ENCODE measurements at places on chromosomes 4 and X.

GRCh38 chr4:8316911-8317351 lies 47.4 kb downstream of the HTRA3 start:
- no peak for DNase-seq

DNA sequence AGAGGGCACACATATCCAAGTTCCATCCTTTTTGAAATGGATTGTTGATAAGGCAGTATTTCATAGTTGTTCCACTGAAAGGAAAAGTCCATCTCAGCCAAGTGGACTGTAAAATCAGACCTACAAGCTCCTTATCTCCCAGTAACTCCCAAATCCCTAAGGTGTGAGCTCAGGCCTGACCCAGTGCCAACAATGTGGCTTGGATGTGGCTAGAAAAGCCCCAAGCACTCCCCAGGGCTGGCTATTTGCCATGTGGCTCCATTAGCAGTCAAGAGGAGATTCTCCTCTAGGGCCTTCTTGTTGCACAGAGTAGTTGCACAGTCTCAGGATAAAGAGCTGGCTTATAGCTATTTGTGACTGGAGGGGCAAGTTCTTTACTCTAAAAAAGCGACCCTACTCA lies 25.0 kb upstream of the DGKK start:
- no peak for DNase-seq

DNA sequence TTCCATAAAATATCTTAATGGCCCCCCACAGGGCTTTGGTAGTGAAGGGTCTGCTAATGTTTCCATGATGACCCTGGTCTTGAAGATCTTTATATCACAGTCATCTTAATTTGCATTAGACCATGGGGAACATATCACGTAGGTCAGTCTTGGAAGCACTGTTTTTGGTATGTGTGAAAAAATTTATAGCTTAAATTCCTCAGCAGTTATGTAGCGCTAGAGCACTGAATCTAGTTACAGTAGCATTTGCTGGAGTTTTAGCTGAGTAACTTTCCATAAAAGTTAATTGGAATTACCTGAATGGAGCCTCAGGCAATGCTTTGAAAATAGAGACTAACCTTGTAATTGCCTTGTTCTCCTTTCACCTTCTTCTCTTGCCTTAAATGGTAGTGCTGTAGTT lies 648.8 kb downstream of the IQCM start:
- DNase-seq = no peak

DNA sequence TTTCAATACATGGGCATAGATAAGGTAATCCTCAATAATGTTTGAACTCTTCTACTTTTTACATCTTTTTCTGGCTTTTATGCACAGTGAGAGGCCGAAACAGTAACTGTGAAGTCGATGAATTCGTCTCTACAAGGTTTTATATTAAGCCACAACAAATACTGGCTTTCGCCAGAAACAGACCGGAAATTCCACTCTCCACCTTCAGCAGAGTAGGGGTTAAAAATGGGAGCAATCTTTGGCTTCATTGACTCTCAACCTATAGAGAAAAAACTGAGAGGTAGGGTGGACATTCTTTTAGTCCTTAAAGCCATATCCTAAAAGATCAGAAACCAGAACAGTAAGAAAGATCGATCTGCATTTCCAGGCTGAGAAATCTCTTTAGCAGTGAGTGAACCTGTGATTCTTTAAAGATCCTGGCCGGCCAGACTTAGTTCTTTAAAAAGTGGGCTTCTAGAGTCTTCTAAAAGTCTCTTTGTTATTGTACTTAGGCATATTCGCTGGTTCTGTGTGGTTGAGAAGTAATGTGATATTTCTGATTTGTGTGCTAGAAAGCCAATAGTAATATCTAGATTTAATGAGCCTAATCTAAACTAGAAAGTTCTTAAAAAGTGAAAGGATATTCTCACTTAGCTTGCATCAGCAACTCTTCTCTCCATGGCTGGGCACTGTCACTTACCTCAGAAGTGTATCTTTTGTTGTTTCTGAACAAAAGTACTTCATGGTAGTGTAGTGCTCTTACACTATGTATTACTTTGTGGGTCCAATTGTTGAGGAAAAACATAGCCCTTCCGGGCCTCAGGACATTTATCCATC lies 2.0 kb downstream of the HSPA4L start:
- DNase-seq = no peak

DNA sequence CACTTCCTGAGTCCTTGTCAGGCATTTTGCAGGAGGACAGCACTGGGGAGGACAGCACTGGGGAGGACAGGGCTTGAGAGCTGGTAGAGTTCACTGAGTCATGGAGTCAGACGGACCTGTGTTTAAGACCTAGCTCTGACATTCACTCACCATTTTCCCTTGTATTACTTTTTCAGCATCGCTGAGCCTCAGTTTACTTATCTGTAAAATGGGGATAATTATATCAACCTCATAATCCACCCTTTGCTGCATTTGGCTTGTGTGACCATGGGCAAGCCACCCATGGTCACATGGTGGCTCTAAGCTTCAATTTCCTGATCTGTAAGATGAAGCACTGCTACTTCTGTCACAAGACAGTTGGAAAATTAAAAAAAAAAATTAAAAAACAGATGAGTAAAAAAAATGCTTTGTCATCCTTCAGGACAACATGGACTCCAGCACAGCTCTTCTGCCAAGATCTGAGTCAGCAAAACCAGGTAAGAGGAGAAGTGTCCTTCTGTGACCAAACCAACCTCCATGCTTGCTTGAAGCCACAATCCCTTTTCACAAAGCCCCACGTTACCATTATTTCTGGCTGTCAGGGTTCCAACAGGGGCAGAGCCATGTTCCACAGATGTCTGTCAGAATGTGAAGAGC lies 275.5 kb downstream of the RAB28 start:
- no peak for DNase-seq

- no peak for DNase-seq
Observed at GRCh38 chr4:13635286-13635799, 7.8 kb upstream of the BOD1L1 start.

DNA sequence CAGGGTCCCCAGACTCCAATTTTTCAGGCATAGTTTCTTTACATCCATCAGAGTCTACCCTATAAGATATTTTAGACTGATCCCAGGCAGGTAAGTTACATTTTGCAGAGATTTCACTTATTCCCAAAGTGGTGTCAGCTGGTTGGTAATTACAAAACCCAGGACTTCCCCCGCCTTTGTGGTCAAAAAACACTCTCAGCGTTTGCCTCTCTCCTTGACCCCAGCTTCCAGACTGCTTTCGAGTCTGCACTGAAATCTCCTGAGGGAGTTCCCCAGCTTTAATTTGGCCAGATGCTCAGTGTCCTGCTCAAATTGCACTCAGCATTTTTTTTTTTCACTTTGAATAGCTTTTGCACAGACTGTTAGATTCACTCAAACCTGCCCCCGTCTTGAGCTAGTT lies 11.2 kb upstream of the AMOT start:
- no peak for DNase-seq

DNA sequence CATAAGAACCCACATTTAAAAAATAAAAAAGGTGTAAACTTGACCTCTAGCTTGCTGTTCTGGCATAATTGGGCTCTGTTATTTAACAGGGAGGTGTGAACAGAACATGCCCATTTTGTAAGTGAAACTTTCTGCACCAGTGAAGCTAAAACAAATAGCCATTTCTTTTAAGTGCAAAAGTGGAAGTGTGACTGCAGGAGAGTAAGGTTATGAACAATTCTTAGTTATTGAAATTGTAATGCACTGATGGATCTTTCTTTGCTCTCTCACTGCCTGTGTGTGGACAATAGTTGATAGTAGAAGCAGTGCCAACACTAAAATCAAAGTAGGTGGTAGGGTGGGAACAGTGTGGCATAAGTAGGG lies 12.6 kb downstream of the P2RY10 start:
- DNase-seq = no peak

GRCh38 chr4:1253831-1254230 lies 4.9 kb upstream of the CTBP1 start:
- DNase-seq = no peak

DNA sequence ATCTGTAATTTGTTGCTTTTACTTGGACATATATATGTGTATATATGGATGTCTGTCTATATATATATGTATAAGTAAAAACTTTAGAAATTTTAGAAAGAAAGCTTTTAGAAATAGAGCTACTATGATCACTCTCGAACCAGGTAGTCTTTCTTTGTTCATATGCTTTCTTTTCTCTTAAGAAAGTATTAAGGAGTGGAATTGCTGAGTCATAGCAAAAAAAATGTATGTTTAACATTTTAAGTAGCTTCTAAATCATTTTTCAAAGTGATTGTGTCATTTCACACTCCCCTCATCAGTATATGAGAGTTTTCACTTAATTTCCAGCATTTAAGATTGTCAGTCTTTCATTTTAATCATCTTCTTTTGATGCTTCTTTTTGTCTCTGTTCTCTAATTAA lies 447.9 kb upstream of the TECRL start:
- DNase-seq = no peak

GRCh38 chrX:120457766-120458180 lies 11.3 kb downstream of the LAMP2 start:
- DNase-seq = no peak

- no peak for DNase-seq
Observed at GRCh38 chrX:9558615-9559014, 93.8 kb downstream of the TBL1X start.

DNA sequence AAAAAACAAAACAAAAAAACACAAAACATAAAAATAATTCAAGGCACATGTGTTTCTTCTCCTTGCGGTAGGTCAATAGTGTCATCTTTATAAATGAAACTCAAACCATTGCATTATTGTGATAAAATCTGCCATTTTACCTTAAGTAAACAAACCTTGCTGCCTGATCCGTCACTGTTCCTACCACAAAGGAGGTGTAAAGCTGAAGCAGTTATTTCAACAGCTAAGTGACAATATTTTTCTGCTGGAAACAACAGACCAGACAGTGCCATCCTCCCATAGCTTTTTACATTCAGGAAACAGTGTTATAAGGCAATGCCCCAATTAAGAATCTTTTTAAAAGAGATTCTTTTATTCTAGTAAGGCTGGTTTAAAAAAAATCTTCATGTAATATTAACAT lies 242.7 kb downstream of the PPP1R2C start:
- no peak for DNase-seq

GRCh38 chrX:39629001-39629400 lies 468.8 kb downstream of the BCOR start:
- no peak for DNase-seq

- no peak for DNase-seq
Observed at GRCh38 chrX:7088968-7089615, 58.4 kb upstream of the STS start.

DNA sequence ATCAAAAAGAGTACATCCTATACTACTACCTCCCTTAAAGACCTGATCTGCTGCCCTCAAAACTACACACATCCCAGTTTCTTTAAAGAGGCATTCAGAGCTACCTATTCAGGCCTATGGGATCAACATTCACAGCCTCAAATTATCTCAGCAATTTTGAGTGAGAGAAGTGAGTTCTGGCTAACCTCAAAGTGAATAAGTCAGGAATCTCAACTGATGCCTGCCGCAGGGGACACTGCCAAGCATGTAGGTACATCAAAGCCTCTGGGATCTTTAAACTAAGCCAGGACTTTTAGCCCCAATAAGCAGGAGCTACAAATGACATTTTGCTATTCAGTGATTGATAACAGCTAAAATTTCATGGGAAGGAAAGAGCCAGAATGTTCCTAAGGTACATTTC lies 11.6 kb downstream of the GRPR start:
- no peak for DNase-seq

- no peak for DNase-seq
Observed at GRCh38 chr4:181213551-181213950, 1029.7 kb upstream of the TENM3 start.

- no peak for DNase-seq
Observed at GRCh38 chr4:181121733-181122132, 1121.5 kb upstream of the TENM3 start.

- no peak for DNase-seq
Observed at GRCh38 chr4:124501576-124501975, 211.0 kb downstream of the ANKRD50 start.

DNA sequence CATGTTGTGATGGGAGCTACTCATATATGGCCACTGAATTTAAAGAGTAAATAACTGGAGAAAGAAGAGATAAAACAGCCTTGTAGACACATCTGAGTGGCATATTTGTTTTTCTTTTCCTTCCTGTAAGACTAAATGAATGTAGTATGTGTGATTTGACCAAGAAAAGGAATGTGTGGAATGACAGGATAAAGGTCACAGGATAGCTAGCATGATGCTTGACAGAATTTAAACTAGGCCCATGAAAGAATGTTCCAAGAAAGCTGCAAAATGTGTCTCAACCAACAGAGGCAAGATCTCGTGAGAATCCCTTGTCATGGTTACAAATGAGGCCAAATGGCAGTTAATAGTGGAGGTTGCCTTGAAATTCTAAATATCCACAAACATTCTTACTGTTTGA lies 137.0 kb downstream of the KCNIP4 start:
- no peak for DNase-seq

- no peak for DNase-seq
Observed at GRCh38 chrX:153647461-153648357, 706 bp downstream of the DUSP9 start.

GRCh38 chr4:47788126-47788525 lies 49.7 kb downstream of the CORIN start:
- no peak for DNase-seq

- peak; percentile 39 for DNase-seq
Observed at GRCh38 chr4:140861359-140862176, 105.4 kb upstream of the TBC1D9 start.

- no peak for DNase-seq
Observed at GRCh38 chr4:3413675-3414420, 27.9 kb upstream of the HGFAC start.

GRCh38 chr4:42633605-42634388 lies 23.1 kb downstream of the ATP8A1 start:
- DNase-seq = no peak

DNA sequence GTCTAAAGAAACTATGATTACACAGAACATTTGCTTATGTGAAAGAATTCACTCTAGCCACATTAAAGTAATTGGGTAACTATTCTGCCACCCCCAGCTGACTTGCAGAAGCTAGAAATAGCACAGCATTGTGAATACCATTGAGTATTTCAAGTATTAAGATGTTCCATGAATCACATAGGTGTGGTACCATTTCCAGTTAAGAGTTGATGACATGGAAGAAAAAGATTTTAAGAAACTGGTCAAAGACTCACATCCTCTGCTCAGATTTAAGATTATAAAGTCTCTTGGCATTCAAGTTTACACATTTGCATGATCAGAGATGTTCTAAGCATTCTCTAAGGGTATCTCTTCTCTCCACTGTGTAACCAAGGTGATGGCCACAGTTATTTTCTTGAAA lies 287.5 kb downstream of the CAMK2D start:
- no peak for DNase-seq

GRCh38 chr4:39840027-39840426 lies 137.7 kb downstream of the PDS5A start:
- no peak for DNase-seq

DNA sequence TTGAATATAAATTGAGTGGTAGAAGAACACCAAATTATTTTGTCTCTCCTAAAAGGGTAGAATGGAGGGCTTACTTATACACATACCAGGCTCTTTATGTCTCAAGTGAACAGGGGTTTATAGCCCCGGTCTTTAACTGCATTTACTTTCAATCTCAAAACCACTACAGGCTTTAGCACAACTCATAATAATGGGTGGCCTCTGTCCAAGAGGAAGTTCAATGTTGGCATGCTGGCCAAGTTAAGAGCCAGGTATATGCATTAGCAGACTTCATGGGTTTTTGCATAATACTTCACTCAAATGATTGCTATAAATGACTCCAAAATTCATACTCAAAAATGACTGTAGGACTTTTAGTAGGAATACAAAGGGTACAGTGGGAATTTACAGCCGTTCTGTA lies 118.5 kb upstream of the OTUD4 start:
- DNase-seq = no peak

Data from stimulated activated CD4-positive, alpha-beta T cell treated with anti-CD3 and anti-CD28 coated beads, Interleukin-15, amount 100 ng/mL, for 48 hours (primary cell).